ENCODE measurements at places on chromosomes 3 and 15.

DNA sequence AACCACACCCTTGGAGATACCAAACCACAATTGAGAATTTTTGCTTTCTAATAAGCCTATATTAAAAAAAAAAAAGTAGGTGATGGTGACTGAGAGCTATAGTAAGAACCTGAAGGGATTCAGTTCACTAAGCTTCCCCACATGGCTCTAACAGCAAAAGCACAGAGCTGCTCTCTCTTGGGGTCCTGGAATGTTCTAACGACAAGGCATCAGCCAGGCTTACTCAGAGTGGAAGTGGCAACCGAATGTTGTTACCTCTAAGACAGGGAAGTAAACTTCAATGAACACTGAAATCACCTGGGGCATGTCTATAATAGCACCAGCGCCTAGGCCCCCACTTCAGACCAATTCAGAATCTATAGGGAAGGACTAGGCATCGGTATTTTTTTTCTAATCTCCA, 397.7 kb downstream of the MAGI1 start:
- DNase-seq: no peak

- DNase-seq: no peak
These were observed 214.5 kb upstream of the TRIM42 start for GRCh38 chr3:140463355-140463754.

GRCh38 chr3:42849017-42849416, 26.7 kb downstream of the CYP8B1 start:
- DNase-seq: no peak

DNA sequence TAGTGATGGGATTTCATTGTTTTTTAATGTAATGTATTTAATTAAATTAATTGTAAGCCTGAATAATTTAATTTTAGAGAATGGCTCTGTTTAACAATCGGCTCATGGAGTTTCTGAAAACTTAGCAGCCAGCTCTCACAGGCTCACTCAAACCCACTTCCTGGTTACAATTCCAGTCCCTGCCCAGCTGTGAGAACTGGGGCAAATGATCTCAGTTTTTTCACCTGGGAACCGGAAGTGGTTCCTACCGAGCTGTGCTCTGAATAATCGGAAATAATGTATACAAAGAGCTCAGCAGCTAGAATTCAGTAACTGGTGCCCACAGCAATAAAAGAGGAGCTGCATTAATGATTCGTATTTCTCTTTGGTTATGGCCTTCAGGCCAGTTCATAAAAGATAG, 244.3 kb upstream of the MCTP2 start:
- DNase-seq: no peak

DNA sequence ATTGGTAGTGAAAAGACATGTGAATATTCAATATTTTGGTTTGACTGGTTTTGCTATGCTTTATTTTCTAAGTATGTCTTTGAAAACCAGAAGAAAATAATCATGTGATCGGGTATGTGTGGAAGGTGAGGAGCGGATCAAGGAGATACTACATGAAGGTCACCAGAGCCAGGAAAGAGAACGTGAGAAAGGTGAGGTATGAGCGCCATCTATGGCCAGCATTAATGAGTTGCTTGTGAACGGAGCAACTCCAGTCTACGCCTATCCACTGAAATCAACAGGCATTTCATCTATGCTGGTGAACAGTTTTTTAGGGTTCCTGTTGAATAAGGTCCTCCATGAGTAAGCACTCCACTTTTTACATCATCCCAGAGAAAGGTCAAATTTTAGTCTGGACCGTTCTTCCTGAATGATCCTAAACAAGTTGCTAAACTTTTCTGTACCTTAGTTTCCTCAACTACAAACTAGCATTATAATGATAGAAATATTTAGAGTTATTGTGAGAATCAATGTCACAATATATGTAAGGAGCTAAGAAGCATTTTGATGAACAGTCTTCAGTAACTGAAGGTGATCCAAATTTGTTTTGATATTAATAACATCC, 1435.2 kb upstream of the CADM2 start:
- peak; percentile 65 for DNase-seq

- DNase-seq: no peak
These were observed 8.0 kb upstream of the ITIH3 start for GRCh38 chr3:52786330-52787215.

DNA sequence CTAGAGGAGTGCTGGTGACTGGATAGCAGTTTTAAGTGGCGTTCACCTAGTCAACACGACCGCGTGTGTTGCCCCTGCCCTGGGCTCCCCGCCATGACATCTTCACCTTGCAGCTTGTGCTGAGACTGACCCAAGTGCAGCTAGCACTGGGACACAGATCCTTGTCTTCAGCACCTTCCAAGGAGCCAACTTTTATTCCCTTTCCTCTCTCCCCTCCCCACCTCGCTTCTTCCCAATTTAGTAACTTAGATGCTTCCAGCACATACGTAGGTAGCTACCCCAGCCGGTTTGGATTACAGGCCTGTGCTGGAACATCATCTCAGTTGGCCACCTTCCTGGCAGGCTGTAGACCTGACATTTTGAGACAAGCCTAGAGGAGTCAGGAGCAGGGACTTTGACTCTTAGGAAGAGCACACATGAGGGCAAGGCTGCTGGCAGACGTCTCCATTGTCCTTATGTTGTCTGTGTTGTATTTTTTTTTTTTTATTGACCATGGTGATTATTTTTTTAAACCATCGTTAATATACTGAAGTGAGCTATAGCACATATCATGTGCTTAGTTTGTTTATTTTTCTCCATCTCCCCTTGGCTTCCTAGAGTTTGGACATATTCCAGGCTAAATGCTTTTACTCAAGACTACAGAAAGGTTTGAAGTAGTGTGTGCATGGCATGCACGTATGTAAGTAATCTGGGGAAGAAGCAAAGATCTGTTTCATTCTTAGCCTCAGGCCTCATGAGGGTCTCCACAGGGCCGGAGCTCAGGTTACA, 61.1 kb downstream of the AAGAB start:
- no peak for DNase-seq

- DNase-seq: peak; percentile 83
These were observed 4.6 kb downstream of the BCL6 start for GRCh38 chr3:187740421-187741399.

DNA sequence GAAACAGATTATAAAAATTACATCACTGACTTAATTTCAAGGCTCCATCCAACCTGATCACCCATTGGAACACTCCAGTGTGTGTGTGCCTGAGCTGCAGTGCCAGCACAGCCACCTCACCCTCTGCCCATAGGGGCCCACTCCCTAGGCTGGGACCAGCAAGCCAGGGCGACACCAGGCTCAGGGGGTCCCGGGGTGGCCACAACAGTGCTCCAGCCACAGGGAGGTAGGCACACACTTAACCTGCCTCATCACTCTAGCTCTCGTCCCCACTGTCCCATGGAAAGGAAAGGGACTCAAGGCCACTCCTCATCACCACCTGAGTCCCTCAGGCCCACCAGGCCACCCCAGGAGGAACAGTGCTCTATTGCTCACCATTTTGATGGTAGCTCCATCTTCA, 24.9 kb downstream of the ZXDC start:
- DNase-seq: no peak

DNA sequence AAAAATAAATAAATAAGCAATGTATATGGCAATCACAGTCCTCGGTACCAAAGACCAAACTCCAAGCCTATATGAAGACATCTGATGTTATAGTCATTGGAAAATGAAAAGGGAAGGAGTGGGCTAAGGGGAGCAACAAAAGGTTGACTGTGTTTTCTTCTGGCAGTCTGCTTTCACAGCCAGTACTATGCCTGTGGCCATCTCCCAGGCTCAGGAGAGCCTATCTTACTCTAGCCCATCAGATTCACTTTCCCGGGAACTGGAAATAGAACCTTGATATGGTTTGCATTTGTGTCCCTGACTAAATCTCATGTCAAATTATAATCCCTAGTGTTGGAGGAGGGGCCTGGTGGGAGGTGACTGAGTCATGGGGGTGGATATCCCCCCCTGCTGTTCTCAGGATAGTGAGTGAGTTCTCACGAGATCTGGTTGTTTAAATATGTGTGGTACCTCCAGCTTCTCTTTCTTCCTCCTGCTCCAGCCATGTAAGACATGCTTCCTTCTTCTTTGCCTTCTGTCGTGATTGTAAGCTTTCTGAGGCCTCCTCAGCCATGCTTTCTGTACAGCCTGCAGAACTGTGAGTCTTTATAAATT, 105.3 kb downstream of the PLCH1 start:
- no peak for DNase-seq

DNA sequence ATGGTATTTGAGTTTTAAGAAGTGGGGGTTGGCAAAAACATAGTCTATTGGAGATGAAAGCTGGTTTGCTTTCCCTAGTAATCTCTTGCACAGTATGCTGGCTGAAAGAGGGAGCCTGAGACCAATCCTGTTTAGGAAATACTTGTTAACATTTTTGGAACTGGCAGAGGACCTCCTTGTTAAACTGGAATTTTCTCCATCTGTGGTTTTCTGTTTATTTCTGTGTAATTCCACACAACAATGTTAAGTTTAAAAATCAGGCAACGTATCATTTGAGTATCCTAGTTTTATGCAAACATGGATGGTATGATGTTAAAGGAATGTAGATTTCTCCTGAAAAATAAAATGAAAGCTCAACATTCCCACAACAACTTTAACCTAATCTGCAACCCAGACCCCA, 536.0 kb upstream of the TBL1XR1 start:
- no peak for DNase-seq

GRCh38 chr15:75945953-75946352, 42.3 kb downstream of the FBXO22 start:
- no peak for DNase-seq

GRCh38 chr3:37094636-37095035, 79.7 kb downstream of the LRRFIP2 start:
- no peak for DNase-seq

DNA sequence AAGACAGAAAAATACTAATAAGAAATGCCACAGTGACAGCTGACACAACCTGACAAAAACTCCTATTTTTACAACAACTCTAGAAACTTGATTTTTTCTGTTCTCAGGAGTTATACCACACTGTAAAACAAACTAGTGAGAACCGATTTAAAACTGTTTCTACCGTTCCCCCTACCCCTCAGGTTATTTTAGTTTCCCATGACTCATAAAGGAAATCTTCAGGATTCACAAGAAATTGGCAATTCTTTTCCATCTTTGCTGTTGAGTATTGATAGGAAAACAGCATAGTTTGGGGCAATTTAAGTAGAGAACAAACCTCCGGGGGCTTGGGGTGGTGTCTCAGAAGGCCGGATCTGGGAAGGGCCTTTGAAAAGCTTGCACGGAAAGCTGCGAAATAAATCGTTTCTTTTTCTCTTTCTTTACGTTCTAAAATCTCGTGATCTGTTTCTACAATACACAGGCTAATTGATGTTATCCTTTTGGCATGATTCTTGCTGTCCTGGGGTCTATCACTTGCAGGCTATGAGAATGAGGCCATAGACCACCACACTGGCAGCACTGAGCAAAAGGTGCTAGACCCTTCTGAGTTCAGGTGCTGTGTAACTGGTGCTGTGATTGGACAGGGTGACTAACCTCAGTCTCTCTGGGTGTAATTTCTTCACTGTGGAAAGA, 89.3 kb downstream of the LPP start:
- no peak for DNase-seq

DNA sequence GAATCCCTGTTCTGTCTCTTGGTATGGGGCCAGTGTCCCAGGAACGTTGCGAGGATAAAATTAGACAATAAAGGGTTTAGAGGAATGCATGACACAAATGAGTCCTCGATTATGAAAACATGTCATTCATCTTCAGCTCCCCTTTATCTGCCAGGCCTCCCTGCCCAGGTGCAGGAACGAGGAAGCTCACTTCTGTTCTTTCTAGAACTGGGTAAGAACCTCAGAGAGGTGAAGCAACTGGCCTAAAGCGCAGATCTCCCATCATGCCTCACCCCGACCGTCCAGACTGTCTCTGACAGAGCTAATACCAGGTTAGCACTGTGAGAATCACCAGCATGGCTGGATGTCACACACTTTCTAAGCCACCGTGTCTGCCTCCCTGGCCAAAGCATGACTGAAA, 1.5 kb upstream of the ITIH1 start:
- peak; percentile 32 for DNase-seq

- no peak for DNase-seq
These were observed 19.1 kb upstream of the FSIP1 start for GRCh38 chr15:39801641-39802309.

GRCh38 chr3:51931756-51932155, 9.9 kb downstream of the RRP9 start:
- DNase-seq: no peak

GRCh38 chr3:140022066-140022770, 87.2 kb downstream of the CLSTN2 start:
- no peak for DNase-seq

DNA sequence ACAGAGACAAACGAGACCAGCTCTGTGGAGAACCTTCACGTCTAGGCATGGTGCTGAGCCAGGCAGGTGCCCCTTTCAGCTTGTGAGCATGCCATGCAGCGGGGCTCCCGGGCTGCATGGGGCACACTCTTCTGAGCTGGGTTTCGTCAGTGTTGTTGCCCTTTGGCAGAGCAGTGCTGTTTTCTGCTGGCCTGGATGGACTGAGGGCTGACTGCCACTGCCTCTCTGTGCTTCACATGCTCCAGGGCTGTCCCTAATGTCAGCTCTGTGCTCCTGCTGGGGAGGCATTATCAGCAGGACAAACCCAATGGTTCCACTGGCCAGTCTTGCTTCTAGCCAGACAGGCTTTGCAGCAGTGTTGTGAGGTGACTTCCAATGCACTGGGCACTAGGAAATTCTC, 9.5 kb downstream of the GASK1A start:
- no peak for DNase-seq

GRCh38 chr15:55248895-55249294, 40.7 kb downstream of the RAB27A start:
- no peak for DNase-seq

DNA sequence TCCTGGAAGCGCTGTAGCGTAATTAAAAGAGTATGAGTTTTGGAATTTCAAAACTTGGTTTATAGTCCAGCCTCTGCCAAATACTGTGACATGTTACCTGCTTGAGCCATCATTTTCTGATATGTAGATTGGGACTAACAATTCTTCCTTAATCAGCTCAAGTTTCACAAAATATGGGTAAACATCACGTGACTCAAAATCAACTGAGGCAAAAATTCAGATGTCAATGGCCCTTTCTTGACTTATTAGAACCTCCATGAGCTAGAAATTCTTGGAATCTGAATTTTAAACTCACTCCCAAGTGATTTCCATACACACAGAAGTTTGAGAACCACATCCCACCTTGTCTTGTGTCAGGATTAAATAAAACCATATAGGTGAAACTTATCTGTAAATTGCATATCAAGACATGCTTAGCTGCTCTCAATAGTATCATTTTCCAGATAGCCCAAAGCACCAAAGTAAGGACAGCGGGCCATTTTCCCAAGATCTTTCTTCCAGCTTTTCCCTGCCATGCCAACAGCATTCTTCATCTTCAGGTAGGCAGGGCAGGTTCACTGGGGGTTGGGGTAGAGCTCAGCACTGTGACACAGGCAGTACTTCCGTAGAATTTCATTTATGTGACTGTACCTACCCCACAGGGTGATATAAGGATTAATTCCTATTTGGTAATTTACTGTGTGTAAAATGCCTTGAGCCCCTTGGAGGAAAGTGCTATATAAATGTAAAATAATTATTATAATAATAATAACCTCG, 379.0 kb downstream of the TIGIT start:
- DNase-seq: no peak

GRCh38 chr15:100920516-100921135, 1.5 kb downstream of the LRRK1 start:
- peak; percentile 22 for DNase-seq

- DNase-seq: no peak
These were observed 286.4 kb downstream of the LRTM1 start for GRCh38 chr3:54641226-54642014.
